ENCODE measurements at places on chromosomes 13 and 19.

DNA sequence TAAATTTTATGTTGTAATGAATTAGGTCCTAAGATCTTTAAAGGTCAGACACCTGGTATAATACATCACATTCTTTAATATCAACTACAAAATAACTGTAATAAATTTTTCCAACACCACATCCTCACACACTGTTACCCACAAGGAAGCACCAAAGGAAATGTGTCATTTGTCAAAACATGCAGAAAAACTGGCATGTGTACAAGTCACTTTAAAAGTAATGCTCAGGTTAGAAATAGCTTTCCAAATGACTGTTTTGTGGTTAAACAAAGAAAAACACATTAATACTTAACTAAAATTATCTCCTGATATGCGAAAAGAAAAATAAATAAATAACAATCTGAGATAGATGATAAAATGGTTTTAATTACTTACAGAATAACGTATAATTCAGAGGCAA, 74.7 kb downstream of the MZT1 start:
- DNase-seq, result no peak

GRCh38 chr19:55440411-55441105, 2.5 kb downstream of the SHISA7 start:
- DNase-seq, result no peak

- no peak for DNase-seq
These were observed 29.4 kb upstream of the OLFM4 start for GRCh38 chr13:52999093-52999696.

GRCh38 chr19:57708641-57709361, at the start of gene ZNF154:
Gene ZNF154, minus strand, starts transcription at chr19:57709204. Its CDS starts 233 bp downstream, at chr19:57708971.
- no peak for DNase-seq

- DNase-seq, result no peak
These were observed 102.1 kb downstream of the INSR start for GRCh38 chr19:7191946-7192691.

GRCh38 chr19:56670961-56671612, 470 bp downstream of the ZNF835 start:
- DNase-seq, result no peak

GRCh38 chr13:99299920-99300341, 7.3 kb downstream of the GPR183 start:
- no peak for DNase-seq

All from NCI-H446 treated with DMSO at 0.1 percent for 48 hours (cell line).